ENCODE measurements at places on chromosomes 2 and 18.

- DNase-seq = no peak
Measured at GRCh38 chr2:226077841-226078240, 678.3 kb downstream of the NYAP2 start.

DNA sequence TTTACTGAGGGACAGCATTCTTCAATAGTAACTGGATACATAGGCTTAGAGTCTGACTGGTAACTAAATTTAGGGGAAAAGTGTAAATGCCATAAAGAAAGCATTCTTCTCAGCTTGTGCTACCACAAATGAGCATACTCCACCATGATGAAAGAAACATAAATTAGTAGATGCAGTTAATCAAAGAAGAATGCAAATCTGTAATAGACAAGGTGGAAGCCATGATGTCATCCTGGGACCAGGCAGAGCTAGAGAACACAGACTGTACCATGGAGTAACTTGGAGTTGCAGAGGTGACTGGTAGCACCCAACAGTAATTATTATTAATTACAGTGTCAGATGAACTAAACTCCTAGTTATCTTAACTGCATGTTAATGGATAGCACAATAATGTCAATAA lies 51.7 kb downstream of the RBKS start:
- DNase-seq = no peak

GRCh38 chr2:24826773-24827145 lies 33.5 kb downstream of the CENPO start:
- DNase-seq = no peak

DNA sequence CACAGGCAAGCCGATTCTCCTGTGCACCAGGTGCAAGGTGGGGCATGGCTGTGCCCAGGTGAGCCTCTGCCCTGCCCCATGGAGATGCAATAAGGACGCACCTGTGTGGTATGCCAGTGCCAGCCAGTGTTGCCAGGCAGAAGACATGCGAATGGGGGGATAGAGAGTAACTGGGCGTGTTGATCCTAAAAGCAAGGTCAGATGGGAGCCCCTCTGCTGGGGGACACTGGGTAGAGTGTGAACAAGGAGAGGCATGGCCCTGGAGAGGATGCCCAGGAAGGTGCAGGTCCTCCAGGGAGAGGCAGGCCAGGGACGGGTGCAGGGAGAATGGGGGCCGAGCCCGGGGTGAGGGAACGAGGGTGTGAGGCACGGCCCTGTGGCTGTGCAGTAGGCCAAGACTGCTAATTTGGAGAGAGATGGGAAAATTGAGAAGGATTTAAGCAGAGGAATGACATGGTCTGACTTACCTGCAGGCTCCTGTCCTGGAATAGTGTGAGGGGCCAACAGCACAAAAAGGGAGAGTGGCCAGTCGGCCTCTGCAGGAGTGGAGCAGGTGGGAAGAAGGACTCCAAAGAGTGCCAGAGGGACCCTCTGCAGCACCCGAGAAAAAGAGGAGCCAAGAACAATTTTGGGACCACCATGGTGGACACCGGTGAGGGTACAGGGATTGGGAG lies 690.4 kb upstream of the HS6ST1 start:
- no peak for DNase-seq

- no peak for DNase-seq
Measured at GRCh38 chr2:46376586-46376985, 79.4 kb downstream of the EPAS1 start.

GRCh38 chr18:61076986-61077385 lies 256.2 kb upstream of the CDH20 start:
- no peak for DNase-seq

DNA sequence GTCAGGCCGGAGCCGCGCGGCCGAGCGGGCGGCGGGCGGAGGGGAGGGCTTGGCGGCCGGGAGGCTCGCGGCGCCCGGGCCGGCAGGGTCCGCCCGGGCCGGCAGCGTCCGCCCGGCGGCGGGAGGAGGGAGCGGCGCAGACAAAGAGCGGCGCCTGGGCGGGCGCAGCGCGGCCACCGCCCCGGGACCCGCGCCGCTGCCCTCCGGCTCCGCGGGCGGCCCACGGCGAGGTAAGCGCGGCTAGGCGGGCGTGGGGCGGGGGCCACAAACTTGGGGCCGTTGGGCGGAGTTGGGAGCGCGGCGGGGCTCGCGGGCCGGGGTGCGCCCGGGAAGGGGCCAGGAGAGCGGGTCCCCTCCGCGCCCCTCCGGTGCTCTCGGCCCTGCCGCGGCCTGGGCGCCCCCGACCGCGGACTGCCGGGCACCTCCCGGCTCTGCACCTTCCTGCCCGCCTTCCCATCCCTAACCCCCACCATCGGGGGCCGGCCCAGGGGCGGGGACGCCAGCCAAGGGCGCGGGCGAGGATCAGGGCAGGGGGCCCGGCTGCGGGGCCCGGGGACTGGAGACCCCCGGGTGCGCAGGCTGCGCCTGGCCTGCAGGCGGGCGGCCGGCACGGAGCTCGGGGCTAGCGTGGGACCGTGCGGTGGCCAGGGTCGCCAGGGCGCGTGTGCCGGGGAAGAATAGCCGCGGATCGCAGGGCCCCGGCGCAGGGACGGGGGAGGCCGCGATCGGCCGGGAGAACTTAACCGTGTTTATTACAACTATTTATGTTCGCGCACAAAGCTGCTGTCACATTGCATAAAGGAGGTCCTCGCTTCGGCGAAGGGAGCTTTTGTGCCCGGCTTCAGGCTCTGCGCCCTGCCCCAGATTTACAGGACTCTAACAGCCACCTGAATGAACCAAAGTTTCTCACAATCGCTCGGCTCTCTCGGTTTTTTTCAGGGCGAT lies at the start of gene NCK2:
Gene NCK2 (plus strand): TSS at position 4 of the 945 bp plus-strand sequence. CDS start 110,152 bp downstream, outside the sequence.
- no peak for DNase-seq

DNA sequence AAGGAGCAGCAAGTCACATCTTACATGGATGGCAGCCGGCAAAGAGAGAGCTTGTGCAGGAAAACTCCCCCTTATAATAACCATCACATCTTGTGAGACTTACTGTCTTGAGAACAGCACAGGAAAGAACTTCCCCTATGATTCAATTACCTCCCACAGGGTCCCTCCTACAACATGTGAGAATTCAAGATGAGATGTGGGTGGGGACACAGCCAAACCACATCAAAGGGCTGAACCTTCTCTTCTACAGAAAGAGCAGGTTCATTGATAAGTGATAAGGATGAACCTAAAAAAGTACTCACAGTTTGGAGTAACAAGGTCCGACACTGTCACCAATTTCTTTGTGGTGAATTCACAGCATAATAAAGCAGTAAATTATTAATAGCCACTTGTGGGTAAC lies 422.2 kb upstream of the FSIP2 start:
- DNase-seq = no peak

- DNase-seq = no peak
Measured at GRCh38 chr18:57780318-57780705, 22.8 kb downstream of the ATP8B1 start.

- no peak for DNase-seq
Measured at GRCh38 chr2:38534746-38535403, 67.9 kb downstream of the HNRNPLL start.

GRCh38 chr18:8908792-8909510 lies 193.5 kb upstream of the NDUFV2 start:
- DNase-seq = no peak

- no peak for DNase-seq
Measured at GRCh38 chr18:9070212-9070611, 32.3 kb upstream of the NDUFV2 start.

GRCh38 chr2:148026573-148026972 lies 5.7 kb downstream of the MBD5 start:
- no peak for DNase-seq

DNA sequence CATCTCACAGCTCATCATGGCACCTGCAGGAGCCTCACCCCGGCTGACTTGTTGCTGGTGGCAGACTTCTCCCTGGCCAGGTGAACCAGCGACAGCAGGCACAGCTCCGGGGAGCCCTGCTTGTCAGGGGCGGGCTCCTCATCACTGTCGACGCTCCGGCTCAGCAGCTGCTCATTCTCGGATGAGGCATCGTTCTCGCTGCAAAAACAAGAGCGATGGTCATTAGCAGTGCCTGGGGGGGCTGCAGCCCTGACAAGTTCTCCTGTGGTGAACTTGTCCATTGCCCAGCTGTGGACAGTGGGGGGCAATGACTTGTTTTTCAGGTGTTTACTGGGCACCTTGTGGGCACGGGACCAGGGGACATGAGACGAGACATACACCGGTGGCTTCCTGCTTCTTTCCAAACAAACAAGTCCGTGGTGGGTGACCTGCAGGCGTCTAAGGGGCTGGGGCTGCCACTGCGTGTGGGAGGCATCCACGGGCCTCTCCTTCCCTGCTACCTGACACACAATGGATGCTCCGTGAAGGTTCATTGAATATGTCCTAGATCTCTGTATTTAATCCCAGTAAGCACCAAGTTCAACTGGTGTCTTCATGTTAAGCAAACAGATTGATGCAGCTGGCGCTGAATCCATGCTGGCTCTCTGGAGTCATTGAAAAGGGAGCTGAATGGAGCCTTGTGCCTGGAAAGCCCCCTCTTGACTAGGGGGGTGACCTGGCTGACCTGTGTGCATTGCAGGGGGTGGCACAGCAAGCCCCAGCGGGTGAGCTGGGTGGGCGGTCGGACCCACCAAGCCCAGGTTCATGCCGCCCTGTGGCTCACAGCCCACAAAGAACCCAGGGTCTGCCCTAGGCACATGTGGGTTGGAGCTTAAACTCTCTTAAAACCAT lies 81.0 kb downstream of the EDAR start:
- no peak for DNase-seq

DNA sequence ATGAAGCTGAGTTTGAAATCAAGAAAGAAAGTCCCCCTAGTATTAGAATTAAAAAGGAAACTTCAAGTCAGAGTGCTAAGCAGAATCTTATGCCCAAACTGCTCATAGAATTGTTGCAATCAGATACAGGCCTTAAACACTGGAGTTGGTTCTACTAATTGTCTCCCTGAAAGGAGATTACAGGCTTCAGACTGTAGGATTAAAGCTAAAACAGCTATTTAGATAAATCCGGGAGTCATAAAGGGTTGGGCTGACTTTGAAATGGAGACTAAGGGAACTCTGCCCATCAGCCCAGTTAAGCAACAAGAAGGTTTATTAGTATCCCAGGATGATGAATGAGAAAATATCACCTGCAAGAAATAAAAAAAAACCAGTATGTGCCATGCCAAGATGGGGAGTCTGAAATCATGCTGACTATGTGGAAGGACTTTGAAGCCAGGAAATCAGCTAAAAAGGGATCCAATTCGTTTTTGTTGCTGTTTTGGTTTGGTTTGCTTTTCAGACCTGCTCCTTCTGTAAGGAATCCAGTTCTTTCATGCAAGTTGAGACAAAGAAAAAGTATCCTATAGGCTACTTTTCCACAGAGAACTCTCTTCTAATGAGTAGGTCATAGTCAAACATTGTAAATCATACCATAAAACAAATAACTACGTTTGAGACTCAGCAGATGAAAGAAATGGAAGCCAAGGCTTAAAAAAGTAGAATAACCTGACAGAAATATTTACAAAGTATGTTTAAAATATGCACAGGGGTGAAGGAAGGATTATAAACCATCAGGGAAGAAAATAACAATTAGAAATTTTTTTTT lies 37.6 kb upstream of the MSTN start:
- DNase-seq = no peak

DNA sequence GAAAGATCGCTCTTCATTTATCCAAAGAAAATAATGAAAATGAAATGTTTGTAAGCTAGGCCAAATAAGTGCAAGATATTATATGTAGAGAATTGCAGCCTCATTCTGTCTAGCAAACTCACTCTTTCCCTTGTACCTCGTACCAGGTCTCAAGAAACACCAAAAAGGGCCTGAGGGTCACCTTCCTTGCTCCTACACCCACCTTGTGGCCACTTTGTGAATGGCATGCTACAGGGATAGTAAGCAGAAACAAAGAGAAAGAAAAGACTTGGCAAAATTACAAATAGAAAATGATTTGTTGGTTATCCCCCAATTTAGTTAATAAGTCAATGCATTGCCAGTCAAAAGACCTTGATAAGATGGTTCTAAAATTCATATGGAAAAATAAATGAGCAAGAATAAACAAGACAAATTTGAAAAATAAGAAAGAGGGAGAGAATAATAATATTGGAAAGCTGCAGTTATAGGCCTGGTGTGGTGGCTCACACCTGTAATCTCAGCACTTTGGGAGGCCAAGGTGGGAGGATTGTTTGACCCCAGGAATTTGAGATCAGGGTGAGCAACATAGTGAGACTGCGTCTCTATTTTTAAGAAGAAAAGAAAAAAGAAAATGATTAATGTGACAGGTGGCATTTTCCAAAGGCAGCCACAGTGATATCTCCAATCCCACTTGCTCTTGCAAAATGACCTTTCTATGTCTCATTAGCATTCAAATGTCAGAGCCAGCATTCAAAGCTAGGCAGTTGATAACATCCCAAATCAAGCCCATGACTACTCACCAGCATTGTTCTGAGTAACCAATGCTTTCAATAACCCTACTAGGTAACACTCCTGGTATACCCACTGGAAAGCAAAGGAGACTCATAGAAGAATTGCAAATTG lies 38.8 kb upstream of the BMP10 start:
- DNase-seq = no peak

DNA sequence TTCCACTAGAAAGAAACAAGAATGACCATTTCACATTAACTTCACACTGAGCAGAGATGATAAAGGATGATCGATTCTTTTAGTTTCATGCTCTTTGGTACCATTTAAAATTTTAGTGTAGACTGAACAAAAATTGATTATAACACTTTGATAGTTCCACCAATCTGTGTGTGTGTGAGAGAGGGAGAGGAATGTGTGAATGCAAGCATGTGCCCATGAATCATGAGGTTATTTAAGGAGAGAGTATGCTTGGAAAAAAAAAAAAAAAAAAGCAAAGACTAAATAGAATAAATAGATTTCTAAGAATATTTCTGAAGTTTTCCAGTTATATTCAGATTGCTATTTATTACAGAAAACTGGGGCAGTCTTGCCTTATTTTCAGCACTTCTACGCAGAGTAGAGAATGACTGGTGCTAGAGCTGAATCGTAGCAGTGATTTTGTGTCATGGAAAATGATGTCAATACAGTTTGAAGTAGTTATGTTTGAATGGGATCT lies 900.8 kb downstream of the SLC4A3 start:
- no peak for DNase-seq

DNA sequence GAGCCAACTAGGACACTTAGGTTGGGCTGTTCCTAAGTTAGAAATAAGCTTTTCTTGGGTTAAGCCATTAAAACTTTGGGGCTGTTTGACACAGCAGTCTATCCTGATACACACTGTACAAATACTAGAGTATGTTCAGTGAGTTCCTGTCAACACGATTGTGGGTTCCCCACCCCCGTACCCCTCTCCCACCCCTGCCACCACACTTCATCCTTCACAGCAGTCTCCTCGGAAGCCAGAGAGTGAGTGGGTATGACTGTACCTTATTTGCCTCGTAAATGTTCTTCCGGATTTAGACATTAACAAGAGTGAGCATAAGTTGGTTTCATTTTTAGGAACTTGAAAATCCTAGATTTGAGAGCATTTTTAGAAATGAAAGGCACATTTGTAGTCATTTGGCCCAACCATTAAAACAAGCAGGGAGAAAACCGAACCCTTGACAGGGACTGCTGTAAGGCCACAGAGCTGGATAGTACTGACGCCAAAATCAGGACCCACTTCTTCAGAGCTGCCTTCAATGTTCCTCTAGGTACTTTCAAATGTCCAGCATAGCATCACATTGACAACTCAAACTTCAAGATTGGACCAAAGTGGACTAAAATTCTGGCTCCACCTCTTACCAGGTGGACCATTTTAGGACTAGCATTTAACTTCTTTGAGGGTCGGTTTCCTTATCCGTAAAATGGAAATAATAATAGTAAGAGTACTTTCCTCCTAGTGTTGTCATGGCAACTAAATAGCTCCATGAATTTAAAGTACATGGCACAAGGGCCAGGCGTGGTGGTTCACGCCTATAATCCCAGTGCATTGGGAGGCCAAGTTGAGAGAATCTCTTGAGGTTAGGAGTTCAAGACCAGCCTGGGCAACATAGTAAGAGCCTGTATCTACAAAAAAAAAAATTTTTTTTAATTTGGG lies 166.3 kb upstream of the SERTAD2 start:
- no peak for DNase-seq

Data from cerebellar nuclear complex (tissue), 1 donor.